ENCODE measurements at places on chromosomes 7 and 10.

DNA sequence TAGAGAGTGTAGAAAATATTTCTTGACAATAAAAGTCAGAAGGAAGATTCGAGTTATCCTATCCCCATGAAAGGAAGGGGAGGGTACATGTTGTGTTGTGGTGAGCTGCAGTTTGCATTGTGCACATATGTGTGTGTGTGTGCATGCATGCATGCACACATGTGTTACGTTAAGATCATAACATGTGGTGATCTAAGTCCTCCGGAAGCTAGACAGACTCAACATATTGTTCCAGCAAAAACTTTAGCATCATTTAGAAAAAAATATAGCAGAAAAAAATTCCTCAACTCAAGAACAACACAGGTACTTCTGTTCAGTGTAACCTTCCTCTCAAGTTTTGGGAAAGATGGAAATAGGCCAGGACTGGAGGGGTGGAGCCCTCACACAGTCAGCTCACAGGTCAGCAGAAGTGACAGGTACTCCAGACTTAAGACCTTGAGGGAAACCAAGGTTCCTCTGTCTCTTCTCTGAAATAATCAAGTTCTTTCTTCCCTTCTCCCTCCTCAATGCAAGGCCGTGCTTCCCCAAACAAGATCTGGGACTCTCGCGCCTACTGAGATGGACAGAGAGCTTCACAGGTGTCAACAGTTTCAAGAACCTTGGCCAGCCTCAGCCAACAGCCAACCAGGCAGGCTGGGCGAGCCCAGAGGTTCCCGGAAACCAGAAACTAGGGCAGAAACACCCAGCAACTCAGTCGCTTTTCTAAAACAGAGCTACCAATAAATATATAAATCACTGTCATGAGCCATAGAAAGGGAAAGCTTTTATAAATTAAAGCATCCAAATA lies 205.2 kb downstream of the FAM107B start:
- no peak for DNase-seq

GRCh38 chr7:70719125-70719524 lies 412.8 kb upstream of the GALNT17 start:
- no peak for DNase-seq

GRCh38 chr7:55957190-55957589 lies 5.5 kb downstream of the MRPS17 start:
- no peak for DNase-seq

DNA sequence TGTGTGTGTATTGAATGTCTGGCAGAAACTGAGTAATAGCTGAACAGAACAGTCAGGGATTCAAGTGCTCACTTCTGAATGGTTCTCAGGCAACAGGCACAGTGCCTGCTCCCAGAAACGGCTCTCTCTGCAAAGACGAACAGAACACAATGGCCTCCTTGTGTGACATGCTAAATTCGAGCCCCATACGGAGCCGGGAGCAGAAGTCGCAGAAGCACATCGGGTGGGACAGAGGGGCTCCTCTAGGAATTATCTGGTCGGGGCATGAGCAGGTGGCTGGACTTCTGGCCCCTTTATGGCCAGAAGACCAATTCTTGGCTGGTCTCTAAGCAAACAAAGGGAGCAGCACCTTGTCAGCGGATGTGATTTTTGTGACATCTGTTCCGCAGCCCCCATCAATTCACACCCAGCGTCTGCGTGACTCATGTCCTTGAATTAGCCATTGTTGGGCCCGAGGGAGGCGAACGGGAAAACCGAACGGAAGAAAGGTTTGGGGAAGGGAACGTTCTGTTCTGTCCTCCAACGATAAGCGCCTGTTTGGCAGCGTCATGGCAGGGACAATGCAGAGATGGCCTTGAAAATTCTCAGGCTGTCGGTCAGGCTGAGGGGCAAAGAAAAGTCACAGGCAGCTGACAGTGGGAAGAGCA lies 47.3 kb upstream of the NPTX2 start:
- no peak for DNase-seq

GRCh38 chr10:5634918-5635317 lies 31.5 kb downstream of the ASB13 start:
- DNase-seq: no peak

DNA sequence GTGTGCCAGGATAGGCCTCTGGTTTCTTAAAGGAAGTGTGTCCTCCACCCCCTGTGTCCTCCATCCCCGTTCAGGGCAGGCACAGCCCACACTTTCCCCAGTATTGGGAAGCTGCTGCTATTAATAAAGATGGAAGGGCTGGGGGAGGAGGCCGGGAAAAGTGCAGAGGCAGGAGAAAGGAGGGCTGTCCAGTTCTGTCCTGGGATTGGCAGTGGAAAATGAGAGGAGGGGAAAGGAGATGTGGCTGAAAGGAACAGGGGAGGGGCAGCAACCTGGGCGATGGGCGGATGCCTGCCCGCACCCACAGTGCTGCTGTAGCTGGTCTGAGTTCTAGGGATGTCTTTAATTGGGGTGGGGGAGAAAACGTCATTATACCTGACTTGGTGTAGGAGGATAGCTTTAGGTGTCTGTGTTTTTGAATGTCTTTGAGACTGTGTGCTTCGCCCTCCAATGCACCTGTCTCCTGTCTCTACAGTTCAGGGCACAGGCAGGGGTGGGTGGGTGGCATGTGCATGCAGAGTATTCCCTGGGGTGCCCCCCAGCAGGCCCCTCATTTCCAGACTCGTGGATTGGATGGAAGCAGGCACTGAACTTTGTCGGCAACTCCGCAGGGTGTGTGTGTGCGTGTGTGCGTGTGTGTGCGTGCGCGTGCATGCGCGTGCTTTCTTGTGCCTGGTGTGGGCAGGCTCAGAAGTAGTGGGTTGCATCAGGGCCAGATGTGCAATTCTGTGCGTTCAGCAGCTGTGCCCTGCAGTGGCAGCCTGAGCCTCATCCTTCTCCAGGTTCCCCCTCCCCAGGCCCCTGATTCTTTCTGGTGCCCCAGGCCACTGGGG lies 2.5 kb downstream of the TRIM8 start:
- DNase-seq: no peak

DNA sequence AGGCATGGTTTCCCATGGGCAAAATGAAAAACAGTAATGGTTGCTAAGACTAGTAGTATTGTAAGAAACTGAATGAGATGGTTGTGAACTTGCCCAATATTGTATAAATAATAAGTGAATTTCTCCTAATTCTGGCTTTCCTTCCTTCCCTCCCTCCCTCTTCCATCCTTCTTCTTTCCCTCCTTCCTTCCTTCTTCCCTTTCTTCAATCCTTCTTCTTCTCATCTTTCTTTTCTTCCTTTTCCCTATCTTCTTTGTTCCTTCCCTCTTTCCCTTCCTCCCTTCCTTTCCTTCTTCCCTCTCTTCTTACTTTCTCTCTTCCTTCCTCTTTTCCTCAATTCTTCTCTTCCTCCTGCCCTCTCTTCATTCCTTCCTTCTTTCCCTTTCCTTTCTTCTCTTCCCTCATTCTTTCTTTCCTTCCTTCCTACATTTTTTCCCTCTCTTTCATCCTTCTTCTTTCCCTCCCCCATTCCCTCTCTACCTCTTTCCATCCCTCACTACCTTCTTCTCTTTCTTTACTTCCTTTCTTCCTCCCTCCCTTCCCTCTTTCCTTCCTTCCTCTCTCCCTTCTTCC lies 4.1 kb upstream of the VWC2 start:
- no peak for DNase-seq

DNA sequence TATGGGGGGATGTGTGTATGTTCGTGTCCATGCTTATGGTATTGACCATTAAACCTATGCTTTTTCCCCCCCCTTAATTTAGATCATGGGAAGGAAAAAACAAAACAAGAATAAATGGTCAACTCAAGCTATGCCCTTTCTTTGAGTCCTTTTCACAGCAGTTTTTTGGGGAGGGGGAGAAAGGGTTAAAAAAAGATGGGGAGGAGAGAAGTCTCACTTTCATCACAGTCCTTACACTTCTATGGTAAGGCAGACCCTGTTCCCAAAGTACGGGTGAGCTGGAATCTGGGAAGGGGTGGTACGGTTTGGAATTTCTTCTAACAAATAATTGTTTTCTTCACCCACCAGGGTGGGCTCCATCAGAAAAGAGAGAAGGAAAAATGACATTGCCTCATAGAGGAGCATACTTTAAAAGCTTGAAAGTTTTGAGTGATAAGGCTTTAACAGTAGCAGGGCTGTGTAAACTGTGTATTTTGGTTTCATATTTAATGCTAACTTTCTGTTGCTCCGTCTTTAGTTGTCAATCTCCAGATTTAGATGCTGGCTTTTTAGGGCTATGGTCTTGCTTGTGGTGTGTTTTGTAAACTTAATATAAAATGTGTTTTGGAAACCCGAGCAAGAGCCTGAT lies 180.1 kb downstream of the TCF7L2 start:
- DNase-seq: no peak

DNA sequence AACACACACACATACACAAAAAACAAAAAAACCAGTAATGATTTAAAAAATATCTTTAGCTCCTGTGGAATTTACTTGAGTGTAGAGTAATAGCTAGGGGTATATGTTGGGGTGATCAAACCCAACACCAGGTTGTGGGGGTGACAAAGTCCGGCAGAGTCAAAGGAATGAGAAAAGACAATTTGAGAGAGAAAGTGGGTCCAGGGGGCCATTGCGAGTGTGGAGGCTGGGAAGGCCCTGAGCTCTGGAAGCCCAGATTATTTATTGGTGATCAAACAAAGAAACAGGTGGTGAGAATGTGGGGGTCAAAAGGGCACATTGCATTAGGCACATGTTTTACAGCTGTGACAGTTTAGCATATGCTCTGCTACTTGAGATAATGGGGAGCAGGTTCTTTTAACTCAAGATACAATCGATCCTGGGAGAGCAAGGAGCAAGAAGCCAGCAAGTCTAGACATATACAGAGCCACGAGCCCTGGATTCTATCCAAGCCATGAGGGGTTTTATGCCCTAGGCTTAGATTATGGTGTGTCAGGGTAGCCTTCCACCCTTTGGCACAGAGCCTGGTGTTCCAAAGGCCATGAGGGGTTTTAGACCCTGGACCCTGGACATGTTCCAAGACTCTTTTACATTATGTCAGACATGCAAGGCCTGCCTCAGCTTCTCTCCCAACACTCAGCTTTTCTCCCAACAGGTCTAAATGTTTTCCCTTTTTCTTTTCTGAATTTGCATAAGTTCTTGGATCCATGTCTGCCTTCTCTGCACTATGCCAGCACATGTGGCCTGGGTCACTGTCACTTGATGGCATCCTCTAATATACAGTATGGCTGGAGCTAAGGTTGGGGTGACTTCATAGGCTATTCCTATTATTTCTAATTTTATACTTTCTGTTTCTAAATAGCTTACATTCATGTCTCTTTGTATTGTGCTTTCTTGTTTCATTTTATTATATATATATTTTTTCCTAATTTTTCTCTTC lies 48.6 kb upstream of the MKI67 start:
- DNase-seq: no peak

DNA sequence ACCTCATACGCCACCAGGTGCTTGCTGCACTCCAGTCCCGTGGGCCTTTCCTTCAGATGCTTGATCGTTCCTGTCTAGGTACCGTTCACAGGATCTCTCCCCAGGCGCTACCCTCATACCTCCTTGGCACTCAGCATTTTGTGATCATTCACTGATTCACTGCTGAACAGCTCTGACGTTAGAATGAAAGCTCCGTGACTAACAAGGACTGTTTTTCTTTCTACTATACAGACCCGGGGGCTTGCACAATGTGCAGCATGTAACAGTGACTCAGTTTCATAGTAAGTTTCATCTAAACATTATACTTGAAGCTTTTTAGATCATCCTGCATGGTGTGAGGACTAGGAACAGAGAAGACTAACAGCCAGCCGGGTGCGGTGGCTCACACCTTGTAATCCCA lies 20.6 kb downstream of the KIN start:
- no peak for DNase-seq

DNA sequence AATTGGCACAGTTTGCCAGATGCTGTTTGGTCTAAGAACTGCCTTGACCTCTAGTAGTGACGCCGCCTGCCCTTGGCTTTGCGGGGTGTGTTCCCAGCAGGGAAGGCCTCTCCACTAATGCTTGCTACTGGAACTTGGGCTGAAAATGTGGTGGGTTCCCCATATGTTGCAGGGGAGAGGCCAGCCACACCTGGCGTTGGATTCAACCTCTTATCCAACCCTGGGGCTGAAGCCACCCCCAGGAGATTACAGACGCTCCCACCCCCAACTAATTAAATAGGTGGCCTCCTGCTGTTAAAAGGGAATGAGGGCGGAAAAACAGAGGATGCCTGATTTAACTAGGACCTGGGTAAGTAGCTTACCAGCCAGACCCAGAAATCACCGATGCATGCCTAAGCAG lies 19.2 kb upstream of the ATOH7 start:
- no peak for DNase-seq

- no peak for DNase-seq
Measured at GRCh38 chr7:106175507-106175906, 63.4 kb upstream of the SYPL1 start.

- no peak for DNase-seq
Measured at GRCh38 chr10:62057850-62058249, 156.4 kb downstream of the ARID5B start.

DNA sequence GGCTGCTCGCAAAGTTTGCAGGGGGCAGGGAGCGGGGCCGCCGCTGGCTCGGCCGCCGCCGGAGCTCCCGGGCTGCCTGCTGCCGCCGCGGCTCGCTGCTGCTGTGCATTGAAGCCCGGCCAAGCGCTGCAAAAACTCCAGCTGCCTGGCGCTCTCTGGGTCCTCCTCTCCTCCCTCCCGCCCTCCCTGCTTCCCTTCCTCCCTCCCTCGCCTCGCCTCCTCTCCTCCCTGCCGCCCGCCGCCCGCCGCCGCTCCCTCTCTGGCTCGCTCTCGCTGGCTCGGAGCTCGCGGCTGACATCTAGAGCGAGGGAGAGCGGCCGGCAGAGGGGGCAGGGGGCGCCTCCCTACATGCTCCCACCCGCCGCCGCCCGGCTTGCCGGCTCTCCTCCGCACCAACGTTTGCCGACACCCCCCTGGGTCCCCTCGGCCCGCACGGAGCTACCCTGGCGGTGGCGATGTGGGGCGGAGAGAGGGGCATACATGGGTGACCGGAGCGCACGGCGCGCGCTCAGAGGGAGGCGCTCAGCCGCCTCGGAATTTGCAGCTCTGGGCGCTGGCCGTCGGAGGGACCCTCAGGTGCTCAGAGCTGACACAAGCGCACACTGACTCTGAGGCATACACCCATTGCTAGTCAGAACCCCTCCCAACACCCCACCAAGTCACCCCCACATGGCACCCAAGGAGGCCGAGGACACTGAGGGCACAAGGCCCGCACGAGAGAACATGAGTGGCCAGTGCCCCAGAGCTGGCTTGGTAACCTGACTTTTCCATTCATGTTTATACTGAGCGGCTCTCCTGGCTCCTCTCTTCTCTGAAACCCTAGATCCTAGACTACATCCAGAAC lies 1.2 kb upstream of the PLXNA4 start:
- DNase-seq: peak; percentile 48

GRCh38 chr7:50266635-50267386 lies 37.7 kb upstream of the IKZF1 start:
- no peak for DNase-seq

GRCh38 chr10:87634311-87634710 lies 25.4 kb upstream of the PAPSS2 start:
- no peak for DNase-seq

DNA sequence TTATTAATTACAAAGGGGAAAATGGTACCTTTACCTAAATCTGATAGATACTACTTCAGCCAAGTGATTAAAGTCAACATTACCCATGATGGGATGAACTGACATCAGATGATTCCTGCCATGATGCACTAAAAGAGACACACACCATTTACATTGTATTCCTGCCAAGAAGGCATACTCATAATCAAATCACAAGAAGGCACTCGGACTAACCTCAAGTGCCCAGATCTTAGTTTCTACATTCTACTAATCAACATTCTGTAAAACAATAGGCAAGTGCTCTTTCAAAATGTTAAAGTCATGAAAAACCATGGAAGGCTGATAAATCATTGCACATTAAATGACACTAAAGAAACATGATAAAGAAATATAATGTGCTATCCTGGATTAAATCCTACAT lies 44.4 kb downstream of the SLC35G1 start:
- no peak for DNase-seq

All from nucleus accumbens (tissue), 56 donors.